ENCODE measurements at places on chromosomes 16 and 17.

DNA sequence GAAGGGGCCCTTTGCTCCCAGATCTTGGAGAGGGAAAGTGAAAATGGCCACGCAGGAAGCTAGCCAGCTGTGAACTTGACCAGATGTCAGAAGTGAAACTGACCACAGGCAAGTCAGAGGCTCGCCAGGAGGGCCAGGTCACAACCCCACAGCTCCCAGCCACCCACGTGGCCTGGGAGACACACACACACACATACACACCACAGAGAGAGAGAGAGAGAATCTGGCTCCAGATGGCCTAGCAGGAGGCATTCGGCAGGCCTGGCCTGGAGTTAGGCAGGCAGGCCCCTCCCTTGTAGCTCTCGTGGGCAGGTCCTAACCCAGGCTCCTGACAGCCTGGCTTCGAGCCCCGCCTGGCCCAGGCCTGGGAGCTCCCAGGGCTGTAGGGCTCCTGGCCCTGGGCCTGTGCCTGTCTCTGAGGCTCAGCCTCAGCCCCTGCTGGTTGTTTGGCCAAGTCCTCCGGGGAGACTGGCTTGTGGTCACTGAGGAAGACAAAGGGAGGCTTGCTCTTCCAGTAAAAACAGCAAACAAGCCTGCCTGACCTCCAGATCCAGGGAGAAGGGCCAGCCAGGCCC, 20.2 kb downstream of the NGFR start:
- peak; percentile 49 for DNase-seq

DNA sequence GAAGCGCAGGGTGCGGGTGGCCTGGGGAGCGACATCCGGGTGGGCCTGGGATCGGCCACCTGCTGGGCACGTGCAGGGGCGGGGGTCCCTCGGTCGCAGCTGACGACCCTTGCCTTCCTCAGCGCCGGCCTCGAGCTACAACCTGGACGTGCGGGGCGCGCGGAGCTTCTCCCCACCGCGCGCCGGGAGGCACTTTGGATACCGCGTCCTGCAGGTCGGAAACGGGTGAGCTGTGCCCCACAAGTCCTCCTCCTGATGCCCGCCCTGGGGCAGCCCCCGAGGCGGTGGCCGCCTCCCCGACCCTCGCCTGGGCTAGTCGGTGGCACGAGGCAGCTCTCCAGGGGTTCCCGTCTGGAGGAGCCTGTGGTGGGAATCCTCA, 1.5 kb downstream of the ITGAL start:
- no peak for DNase-seq

DNA sequence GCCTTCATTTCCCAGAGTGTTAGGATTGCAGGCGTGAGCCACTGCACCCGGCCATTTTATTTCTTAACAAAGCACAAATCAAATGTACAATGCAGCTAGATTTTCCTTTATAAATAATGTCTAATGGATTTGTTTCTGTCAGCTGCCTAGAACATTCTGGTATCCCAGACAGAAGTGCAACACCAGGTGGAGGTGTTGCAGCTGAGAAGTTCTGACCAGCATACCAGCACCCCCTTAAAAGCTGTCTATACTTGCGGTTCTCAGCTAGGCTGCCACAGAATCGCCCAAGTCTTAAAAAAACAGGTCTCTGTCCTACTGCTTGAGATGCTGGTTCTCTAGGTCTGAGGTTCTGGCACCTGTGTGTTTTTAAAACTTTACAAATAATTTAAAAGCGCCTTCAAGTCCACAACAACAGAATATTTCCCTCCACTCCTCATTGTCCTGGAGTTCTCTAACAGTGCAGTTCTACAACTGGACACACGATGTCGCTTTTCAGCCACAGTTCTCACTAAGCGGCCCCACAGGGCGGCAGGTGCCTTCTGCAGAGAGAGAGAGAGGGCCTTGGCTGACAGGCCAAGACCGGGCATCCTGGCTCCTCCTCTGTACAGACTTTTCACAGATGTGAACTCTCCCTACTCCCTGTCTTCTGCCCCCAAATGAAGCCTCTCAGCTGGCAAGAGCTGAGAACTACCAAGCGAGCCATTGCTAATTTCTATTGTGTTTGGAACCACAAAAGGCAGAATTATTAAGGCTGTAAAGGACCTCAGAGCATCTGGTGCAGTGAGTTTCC, 32.6 kb upstream of the MEOX1 start:
- DNase-seq, result peak; percentile 59

- no peak for DNase-seq
Observed at GRCh38 chr16:11208916-11209665, 46.9 kb downstream of the SOCS1 start.

- DNase-seq, result no peak
Observed at GRCh38 chr17:38751144-38751807, 1.3 kb upstream of the PSMB3 start.

- DNase-seq, result no peak
Observed at GRCh38 chr16:54176376-54176901, 110.1 kb downstream of the IRX3 start.

DNA sequence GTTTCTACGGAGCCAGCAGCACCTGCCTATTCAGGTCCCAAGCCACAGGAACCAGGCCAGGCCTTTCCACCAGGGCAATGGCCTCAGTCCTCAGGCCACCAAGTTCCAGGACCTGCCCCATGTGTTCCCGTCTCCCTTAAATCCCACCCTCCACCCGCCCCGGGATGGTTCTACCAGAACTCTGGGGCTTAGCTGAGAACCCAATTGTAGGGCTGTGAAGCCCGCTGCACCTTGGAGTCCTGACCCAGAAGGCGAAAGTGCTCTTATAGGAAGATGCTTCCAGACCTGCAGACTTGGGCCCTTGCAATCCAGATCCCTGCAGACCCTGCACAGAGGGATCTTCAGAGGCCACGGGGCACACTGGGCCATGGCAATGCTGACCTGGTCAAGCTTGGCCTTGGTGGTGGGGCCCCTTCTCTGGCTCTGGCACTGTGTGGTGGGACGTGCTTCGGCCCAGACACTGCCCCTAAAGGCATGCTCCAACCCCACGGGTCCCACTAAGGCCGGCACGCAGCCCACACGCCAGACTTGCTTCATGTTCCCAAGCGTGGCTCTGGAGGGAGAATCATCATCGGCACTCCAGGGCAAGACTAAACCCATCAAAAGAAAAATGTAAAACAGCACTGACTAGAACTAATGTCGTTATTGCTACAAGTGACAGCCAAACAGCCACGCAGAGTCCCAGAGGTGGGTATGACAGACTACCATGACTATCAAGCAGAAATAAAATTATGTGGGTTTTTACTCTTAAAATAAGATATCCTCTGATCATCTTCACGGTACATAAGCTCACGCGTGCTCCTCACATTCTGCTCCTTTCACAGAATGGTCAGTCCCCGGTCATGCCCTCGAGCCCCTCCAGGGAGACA, 41.3 kb upstream of the ATP2A3 start:
- DNase-seq, result no peak

GRCh38 chr17:64387145-64387473, 3.6 kb downstream of the PECAM1 start:
- DNase-seq, result no peak

DNA sequence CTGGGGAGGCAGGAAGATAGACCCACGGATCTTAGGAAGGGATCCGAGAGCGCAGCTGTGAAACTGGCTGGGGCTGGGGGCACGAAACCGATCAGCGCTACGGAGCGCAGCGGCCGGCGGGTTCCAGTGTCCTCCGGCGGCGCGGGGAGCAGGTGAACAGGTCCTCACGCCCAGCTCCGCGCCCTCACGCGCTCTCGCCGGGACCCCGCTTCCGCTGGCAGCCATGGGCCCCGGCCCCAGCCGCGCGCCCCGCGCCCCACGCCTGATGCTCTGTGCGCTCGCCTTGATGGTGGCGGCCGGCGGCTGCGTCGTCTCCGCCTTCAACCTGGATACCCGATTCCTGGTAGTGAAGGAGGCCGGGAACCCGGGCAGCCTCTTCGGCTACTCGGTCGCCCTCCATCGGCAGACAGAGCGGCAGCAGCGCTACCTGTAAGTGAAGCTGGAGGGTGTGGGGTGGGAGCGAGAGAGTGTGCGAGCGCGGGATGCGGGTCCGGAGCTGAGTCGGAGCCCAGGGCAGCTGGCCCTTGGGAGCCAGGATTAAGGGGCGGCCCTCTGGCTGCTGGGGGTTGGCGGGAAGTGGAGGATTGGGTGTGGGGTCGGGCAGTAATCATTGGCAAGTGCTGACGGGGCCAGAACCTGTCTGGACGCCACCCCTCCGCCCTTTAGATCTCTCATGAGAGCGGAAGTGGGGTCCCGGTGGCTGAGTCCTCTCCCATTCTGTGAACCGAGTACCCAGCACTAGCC, 479 bp downstream of the ITGA3 start:
- DNase-seq, result no peak

DNA sequence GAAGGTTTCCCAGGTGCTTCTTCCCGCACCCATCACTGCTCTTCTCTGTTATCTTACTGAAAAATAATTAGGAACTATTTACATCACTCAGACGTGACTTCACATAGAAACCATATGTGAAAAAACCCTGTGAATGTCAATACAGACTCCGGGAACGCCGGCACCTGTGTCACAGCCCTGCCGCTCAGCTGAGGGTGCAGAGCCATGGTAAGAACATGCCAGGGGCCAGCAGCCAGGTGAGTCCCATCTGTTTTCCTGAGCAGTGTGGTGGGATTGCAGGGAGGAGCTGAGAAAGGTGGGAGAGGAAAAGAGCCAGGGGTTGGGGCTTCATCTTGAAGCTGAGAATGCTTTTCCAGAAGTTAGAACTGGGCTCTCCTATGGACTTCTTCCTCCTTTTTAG, 13.7 kb downstream of the FOXF1 start:
- DNase-seq, result no peak

DNA sequence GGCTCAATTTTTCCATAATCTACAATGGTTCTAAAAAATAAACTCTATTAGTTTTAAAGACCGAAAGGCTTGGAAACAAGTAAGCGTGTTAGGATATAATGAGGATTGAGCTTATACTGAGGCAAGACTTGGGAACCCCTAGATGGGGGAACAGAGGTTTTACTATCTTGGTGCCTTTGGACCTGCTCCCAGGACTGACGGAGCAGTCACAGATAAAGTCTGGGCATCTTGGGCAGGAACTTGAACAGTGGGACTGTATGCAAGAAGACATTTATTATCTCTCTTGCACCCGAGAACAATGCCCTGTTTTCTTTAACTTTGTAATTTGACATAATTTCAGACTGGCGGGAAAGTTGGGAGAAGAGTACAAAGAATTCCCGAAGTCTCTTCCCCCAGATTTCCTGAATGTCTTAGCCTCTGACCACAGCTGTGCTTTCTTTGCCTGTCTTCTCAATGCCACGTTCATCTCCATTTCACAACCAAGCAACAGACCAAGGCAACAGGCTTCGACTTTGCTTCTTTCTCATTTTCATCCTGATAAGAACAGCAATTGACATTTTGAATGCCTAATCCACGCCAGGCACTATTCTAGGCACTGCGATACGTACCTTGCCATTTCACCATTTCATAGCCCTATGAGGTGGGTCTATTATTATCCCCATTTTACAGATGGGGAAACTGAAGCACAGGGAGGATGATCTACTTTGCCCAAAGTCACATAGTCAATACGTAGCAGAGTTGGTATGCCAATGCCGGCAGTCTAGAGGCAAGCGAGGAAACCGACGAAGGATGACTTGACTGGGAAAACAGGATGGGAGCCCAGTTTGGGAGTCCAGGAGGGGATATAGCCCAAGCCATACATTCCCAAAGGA, 3.0 kb upstream of the IL4R start:
- DNase-seq, result no peak

- DNase-seq, result no peak
Observed at GRCh38 chr16:78212674-78213073, 113.2 kb downstream of the WWOX start.

DNA sequence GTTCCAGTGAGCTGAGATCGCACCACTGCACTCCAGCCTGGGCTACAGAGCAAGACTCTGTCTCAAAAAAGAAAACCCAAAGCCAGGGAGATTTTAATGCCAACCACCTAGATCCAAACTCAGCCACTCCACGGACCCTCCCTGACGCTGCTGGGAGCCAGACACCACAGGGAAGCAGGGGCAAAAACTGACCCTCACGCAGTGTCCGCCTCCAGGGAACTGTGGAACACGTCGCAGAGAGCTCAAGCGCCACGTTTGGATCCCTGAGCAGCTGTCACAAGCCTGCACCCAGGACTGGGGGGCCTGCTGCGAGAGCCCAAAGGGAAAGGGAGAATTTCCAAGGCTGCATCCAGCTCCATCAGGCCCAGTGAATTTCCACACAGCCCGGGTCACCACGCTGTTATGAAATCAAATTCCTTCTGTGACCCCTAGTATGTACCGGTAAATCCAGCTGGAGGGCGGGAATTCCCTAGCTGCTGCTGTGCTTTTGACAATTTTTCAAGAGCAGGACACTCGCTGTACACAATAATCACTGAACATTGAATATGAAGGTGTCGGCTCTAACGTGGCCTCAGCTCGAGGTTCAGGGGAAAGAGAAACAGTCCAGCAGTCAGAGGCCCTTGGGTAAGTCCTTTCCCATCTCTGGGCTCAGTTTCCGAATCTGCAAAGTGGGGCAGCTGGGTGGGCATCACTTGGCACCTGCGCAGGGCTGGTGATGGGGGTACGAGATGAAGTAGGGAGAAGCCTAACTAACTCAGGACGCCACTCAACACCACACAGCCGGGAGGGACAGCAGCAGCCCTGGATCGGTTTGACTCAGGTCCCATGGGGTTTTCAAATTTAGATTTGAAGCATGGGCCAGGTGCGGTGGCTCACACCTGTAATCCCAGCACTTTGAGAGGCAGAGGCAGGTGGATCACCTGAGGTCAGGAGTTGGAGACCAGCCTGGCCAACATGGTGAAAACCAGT, 8.6 kb downstream of the CARHSP1 start:
- no peak for DNase-seq

DNA sequence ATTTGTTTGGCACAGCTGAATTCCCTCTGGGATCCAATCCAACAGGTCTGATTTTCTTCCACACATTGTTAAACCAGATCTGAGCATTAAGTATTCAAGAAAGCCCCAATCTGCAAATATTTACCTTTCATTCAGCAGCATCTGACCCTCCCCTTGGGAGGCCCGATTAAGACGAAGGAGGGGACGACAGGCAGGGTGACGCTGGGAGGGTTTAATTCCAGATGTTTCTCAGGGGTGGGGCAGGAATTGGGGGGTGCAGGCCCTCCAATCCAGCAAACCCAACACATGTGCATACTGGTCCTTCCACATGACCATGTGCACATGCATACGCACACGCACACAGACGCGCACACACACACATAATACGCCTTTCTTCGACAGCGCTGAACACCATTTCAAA, 240.5 kb downstream of the GSG1L start:
- DNase-seq, result no peak

Data from nucleus accumbens (tissue), 56 donors.